ENCODE measurements at places on chromosomes 2 and 18.
A peak's percentile ranks its signal among the peaks of the same experiment; 100 is the strongest.

DNA sequence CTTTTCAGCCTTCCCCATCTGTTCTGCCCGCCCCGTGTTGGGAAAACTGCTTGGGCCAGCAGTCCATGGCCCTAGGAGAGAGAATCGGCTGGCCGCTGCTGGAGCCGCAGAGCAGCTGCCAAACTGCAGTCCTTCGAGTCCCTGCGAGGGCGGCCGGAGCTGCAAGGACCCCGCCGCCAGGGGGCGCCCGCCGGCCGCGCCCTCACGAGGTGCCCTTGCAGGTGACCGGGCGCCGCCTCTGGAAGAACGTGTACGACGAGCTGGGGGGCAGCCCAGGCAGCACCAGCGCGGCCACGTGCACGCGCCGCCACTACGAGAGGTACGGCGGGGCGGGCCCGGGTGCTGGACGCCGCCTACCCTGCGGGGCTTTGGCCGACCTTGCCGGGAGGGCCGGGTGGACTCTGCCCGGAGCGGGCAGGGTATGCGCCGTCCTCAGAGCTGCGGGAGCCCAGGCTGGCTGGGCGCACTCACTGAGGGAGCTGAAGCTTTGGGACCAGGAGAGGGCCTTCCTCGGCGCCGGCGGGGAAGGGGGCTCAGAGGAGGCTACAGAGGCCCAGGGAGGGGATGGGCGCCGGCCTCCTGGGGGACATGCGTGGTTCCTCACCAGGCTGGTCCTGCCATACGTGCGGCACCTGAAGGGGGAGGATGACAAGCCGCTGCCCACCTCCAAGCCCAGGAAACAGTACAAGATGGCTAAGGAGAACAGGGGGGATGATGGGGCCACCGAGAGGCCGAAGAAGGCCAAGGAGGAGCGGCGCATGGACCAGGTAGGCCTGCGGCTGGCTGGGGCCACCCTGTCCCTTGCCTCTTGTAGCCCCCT, 13.6 kb downstream of the ARID5A start:
- no peak for DNase-seq

DNA sequence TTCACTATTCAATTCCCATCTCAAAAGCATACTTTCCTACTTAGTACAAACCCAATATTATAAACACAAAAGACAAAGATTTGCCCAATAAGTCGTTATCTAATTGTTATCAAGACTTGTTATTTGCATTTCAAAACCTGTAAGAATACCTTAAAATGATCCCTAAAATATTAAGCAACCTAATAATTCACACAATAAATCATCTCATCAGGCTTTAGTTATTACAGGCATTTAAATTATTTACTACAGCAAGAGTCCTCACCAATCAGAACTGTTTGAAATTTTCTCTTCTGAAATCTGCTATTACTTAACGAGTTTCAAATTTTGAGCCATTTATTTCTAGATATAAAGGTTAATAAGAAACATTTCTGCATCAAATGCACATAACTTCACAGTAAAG, 1.6 kb downstream of the CCDC88A start:
- no peak for DNase-seq

GRCh38 chr2:196247976-196248280, 76.5 kb upstream of the STK17B start:
- DNase-seq: no peak

DNA sequence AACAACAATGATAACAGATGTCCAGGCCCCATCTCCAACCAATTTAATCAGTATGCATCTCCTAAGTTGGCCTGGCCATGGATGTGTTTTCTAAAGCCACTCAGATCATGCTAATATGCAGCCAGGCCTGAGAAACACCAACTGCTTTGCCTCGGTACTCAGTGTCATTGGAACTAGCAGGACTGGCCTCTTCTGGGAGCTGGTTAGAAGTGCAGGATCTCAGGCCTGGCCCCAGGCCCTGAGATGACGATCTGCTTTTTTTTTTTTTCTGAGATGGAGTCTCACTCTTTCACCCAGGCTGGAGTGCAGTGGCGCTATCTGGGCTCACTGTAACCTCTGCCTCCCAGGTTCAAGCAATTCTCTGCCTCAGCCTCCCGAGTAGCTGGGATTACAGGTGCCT, 69.1 kb downstream of the IRS1 start:
- no peak for DNase-seq

GRCh38 chr2:238160206-238161129, 1.7 kb downstream of the ERFE start:
- no peak for DNase-seq

GRCh38 chr2:27889774-27890145, 427 bp downstream of the RBKS start:
- no peak for DNase-seq

DNA sequence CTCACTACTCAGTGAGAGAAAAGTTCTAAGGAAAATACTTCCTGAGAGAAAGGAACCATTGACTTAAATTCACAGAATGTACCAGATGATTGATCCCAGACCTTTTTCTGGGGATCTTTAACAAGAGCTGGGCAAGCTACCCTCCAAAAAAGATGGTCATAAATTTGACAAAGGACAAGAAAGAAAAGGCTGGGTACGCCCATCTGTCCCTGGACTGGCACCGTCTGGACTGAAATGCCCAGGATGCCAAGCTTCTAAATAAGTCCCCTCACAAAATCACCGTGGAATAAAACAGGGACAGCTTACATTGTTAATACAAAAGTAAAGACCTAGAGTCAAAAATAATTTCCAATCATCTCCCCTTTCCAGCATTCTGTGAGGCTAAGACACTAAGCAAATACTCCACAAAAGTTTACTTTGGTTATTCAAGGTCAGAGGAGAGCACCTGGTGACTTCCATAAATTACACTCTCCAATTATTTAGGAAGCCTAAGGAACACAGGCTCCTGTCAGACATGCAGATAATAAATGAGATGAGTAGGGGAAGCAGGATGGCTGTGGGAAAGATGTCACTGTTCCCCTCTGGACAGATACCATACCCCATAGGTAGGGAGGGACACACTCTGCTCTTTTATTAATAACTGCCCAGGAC, 69.9 kb downstream of the UXS1 start:
- DNase-seq: no peak

DNA sequence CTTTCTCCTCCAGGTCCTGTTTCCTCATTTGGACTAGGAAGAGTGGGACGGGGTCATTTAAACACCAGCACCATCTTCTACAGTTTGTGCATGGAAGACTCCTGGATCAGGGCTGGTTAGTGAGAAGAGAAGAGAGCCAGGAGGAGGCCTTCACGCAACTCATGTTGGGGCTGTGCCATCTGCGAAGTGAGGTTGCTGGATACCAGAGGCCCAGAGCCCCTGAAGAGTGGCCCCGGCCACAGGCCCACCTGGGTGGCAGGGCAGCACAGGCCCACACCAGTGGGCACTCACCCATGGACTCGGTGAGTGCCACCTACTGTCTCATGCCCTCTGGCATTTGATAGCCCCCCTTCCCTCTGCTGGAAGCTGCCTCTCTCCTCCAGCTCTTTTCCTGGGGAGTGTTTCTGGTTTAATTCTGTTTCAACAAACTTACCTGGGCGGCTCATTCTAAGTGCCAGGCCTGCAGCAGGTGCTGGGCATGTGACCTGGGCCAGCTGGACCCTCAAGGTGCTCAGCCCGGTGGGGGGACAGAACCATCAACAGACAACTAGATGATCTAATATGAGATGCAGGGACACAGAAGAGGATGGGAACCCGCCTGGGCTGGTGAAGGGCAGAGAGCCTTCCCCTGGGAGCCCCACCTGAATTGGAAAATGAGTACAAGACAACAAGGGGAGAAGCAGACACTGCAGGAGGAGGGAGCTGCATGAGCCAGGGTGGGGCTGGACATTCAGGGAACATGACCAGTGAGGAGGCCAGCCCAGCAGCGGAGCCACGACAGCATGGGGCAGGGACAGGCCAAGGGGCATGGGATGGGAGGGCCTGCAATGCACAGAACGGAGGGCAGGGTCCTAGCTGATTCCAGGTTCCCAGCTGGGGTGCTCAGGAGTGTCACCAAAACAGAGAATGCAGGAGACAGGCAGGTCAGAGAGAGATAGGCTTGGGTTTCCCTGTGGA, 70.6 kb downstream of the MARCO start:
- no peak for DNase-seq

GRCh38 chr2:220246386-220246785, 619.0 kb downstream of the SLC4A3 start:
- DNase-seq: no peak

DNA sequence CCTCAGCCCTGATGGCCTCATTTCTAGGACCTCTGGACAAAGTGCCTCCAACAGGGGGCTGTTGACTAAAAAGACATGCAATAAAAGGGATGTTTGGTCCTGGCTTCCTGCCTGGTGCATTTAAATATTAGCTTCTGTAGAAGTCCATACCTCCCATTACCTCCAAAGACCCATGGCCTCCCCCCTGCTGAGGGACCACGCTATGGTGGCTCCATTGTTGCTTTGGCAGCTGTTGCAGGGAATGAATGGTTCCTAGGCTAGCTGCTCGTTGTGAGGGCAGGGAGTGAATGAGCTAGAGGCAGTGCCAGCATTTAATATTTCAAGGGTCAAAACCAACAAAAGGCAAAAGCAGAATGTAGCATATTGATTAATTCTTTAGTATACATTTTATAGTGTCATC, 285.9 kb downstream of the SLC8A1 start:
- DNase-seq: no peak

DNA sequence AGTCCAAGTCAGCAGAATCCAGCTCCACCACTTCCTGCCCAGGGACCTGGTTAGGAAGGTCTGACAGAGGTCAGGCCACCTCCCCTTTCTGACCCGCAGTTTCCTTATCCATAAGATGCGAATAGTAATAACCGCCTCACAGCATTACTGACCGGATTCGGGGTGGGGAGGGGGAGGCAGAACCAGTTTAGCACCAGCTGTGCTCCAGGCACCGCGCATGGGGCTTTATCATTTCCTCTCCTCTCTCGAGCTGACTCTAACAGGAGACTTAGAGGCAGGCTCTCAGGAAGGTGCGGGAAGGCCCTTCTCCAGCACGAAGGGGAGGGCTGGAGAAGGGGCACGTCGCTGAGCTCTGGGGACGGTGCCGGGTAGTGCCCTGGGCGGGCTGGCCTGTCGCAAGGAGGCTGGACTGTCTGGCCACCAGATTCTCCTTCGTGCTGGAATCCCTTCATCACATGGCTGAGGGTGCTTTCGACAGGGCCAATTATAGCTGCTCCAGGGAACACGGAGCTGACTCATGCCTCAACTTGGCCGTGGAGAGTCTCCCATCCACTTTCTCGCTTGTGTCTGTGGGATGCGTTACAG, 5.7 kb downstream of the EHD3 start:
- DNase-seq: no peak

DNA sequence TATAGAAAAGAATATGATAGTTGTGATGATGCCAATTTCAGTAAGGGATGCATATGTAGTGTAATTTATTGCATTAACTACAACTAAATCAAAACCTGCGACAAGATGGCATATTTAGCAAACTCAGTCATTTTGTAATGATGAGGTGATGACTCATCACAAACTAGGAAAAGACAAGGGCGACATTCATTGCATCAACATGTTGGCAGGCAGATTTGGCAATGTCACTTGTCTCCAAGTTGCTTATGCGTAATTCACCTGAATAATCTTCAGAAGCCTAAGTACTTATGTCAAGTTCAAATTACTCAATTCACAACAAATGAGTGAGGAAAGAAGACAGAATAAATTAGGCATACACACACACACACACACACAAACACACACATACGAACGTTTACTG, 273.2 kb upstream of the RGPD4 start:
- DNase-seq: no peak

GRCh38 chr2:1914541-1915165, 170.3 kb upstream of the PXDN start:
- no peak for DNase-seq

GRCh38 chr2:29025711-29026110, 44.6 kb downstream of the TOGARAM2 start:
- no peak for DNase-seq

- DNase-seq: no peak
These were observed 4.9 kb downstream of the DARS1 start for GRCh38 chr2:135980434-135981079.

GRCh38 chr2:119517433-119517832, 6.8 kb downstream of the SCTR start:
- peak; percentile 18 for DNase-seq

DNA sequence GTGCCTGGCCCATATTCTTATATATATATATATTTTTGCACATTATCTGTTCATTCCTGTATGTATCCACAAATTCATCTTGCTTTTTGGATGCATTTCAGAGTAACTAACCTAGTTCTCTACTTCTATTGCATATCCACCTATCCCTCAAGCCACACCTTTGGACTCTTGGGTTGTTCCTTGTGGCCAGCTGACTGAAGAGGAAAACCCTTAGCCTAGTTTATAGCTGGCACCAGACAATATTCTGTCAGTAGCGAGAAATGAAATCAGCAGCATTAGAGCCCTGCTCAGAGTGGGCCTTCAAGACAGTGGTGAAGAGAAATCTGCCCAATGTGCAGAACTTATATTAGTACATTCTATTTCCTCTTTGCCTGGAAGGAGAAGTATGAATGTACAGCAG, 19.6 kb upstream of the ALMS1 start:
- DNase-seq: no peak

- no peak for DNase-seq
These were observed 211.1 kb downstream of the PTPRM start for GRCh38 chr18:7778181-7778580.

GRCh38 chr2:196383799-196384198, 212.4 kb upstream of the STK17B start:
- no peak for DNase-seq

- no peak for DNase-seq
These were observed 424.6 kb downstream of the TGIF1 start for GRCh38 chr18:3874581-3874980.

GRCh38 chr18:8857806-8858205, 152.4 kb downstream of the MTCL1 start:
- no peak for DNase-seq

DNA sequence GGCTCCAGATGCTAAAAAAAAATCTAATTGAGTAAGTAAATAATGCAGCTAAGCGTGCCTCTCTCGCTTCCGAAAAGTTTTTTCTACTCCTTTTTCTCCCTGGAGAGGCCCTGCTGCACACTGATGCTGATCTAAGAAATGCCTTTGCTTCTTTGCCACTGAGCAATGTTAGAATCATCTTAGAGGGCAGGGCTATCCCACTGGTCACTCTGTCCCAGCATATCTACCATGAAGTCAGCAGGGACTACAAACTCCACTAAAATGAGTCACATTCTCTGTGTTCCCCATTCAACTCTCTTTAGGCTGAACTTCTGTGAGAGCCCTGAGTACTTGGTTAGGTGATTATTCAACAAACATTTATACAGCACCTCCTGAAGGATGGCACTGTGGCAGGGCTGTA, 127.6 kb upstream of the LYPD1 start:
- no peak for DNase-seq

GRCh38 chr2:98869272-98869641, 66.8 kb downstream of the CRACDL start:
- DNase-seq: peak; percentile 88

GRCh38 chr2:64700133-64700809, 46.6 kb upstream of the SERTAD2 start:
- DNase-seq: no peak

Measured in NCI-H510A (cell line).